Gastrocnemius medialis (tissue), 4 donors: ENCODE measurements at places on chromosomes 12 and 14. TPM values are rescaled to one million over a fixed set of nuclear protein-coding genes. Genes with fewer than 3 reads are reported as not detected.
A peak's percentile ranks its signal among the peaks of the same experiment; 100 is the strongest.

LMNTD1 gene
- not detected for total RNA-seq

DNA sequence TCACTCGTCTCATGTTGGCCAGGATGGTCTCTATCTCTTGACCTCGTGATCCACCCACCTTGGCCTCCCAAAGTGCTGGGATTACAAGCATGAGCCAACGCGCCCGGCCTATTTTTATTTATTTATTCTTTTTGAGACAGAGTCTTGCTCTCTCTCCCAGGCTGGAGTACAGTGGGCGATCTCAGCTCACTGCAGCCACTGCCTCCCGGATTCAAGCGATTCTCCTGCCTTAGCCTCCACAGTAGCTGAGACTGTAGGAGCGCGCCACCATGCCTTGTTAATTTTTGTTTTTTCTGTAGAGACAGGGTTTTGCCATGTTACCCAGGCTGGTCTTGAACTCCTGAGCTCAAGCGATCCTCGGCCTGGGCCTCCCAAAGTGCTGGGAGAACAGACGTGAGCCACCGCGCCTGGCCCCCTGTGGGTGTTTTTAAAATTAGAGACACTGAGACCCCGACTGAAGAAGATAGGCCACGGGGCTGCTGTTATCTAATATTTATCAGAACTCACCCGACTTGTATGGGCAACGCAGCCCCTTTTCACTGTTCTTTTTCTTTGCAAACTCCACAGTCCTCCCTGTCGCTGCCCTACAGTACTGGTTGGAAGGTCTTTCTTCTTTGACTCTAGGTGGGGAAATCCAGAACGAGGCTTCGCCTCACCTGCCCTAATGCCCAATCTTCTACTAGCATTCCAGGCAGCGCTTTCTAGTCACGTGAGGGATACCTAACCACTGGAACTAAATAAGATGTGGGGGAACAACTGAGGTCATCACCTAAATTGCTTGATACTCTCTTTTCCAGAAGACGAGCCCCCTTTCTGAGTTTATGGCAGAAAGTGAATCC is 1.4 kb upstream of the GABARAPL1 start:
- peaks cover 10% of the 10 kb centered on the region for H3K36me3 ChIP-seq
- peak overlapping the region; percentile 96 for H3K4me3 ChIP-seq
- peaks cover 16% of the 10 kb centered on the region for H3K4me1 ChIP-seq
- peak; percentile 30 for DNase-seq
- peak overlapping the region; percentile 98 for H3K27ac ChIP-seq

DNA sequence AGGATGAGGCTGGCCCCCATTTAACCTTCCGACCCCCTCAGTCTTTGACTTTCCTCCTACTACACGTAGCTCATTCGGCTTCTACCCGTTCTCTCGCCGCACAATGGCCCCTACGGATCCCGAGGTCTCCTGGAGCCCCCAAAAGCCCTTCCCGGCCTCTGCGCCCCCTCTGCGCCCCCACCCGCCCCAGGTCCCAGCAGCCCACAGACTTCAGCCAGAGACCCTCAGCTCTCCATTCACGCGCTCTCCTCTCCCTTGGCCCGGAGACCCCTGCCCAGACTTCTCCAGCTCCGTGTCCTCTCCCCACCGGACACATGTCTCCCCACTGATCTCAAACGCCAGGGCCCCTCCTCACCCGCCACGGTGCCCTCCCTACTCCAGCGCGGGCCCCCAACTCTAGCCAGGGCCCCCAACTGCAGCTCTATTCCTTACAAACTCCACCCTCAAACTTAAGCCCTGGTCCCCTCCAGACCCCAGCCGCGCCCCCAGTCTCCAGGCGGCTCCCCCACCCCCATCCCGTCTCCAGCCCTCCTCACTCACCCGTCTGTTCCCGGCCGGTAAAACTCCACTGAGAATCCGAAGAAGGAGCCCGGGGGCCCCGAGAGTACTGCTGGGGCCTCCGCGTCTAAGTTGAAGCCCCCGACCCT is 502 bp downstream of the ITGA5 start:
- H3K4me3 ChIP-seq = peak overlapping the region; percentile 81
- no peak for DNase-seq
- peaks cover 45% of the 10 kb centered on the region for H3K4me1 ChIP-seq
- H3K27me3 ChIP-seq = no peaks in the 10 kb centered on the region
- H3K36me3 ChIP-seq = no peaks in the 10 kb centered on the region
- H3K27ac ChIP-seq = peak overlapping the region; percentile 83

- H3K27ac ChIP-seq = no peak overlapping the region
- DNase-seq = no peak
- no peaks in the 10 kb centered on the region for H3K4me1 ChIP-seq
- H3K27me3 ChIP-seq = no peaks in the 10 kb centered on the region
- H3K36me3 ChIP-seq = no peaks in the 10 kb centered on the region
These were observed 61.7 kb upstream of the SLC6A15 start for GRCh38 chr12:84974155-84974815.

DNA sequence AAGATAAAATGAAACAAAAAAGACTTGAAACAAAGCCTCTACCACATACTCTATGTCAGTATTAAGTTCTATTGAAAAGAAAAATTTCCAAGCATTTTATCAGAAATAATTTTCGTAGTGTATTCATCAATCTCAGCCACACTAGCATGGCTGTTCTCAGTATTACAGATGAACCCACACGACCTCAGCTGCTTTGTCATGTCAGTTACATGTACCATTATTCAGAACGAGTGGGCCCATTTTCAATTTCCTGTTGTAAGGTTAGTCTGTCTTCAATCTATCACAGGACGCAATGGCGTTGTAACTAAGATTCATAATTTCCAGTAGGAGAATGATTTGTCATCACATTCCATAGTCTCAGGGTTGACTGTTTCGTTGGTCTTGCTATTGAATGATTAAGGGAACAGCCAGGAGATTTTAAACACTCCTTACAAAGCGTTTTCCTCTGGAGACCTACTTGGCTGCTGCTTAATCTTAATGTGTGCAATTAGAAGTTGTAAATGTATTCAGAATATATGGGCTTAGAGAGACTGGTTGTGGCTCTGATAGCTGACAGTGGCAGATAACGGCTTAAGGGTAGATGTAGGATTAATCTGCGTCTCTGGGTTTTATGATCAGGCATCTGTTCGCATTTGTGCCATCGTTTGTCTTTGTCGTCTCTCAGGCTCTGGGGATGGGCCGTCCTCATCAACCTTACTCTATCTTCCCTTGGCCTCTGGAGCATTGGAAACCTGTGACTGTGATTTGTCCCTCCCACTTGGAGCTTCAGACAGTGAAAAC is 65.4 kb downstream of the GLT1D1 start:
- peaks cover 8% of the 10 kb centered on the region for H3K4me1 ChIP-seq
- H3K36me3 ChIP-seq = no peaks in the 10 kb centered on the region
- DNase-seq = no peak
- H3K4me3 ChIP-seq = no peak overlapping the region
- H3K27me3 ChIP-seq = no peaks in the 10 kb centered on the region
- H3K27ac ChIP-seq = no peak overlapping the region

- H3K36me3 ChIP-seq = no peaks in the 10 kb centered on the region
- no peak for DNase-seq
- H3K4me3 ChIP-seq = no peak overlapping the region
- H3K4me1 ChIP-seq = no peaks in the 10 kb centered on the region
- H3K27ac ChIP-seq = no peak overlapping the region
These were observed 5.2 kb downstream of the ANO4 start for GRCh38 chr12:100799770-100800169.

GRCh38 chr14:102509746-102510615 is at the start of gene ANKRD9:
TSS of gene ANKRD9 (minus strand) at chr14:102509776. CDS start at chr14:102507889, 1,887 bp downstream.
- H3K36me3 ChIP-seq = no peaks in the 10 kb centered on the region
- DNase-seq = peak; percentile 95
- no peaks in the 10 kb centered on the region for H3K27me3 ChIP-seq
- H3K27ac ChIP-seq = peak within 1 kb of the TSS; percentile 96

DNA sequence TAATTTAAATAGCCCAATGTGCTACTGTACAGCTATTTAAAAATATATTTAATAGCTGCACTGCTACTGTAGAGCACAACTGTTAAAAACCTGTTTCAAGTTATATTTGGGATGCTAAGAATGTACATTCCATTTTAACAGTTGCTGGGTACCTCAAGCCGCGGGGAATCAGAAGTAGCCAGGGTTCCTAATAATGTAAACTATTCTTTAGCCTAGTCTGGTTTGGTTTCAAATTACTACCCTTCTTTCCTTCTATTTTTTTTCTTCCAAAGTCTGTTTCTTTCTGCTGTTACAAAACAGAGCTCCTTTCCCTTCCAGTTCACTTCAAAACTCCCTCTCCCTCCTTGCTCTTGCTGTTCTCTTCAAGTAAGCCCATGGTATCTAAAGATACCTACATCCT is 21.3 kb downstream of the SCAF11 start:
- peaks cover 58% of the 10 kb centered on the region for H3K4me1 ChIP-seq
- no peak overlapping the region for H3K27ac ChIP-seq
- H3K27me3 ChIP-seq = no peaks in the 10 kb centered on the region
- H3K4me3 ChIP-seq = no peak overlapping the region

- H3K27me3 ChIP-seq = no peaks in the 10 kb centered on the region
- H3K4me1 ChIP-seq = no peaks in the 10 kb centered on the region
- no peak overlapping the region for H3K27ac ChIP-seq
These were observed 47.0 kb upstream of the LGR5 start for GRCh38 chr12:71392521-71393145.
